Dermis blood vessel endothelial cell (primary cell): ENCODE measurements at places on chromosomes 12 and 14.

- no peak for DNase-seq
Observed at GRCh38 chr12:4230526-4230925, 43.0 kb upstream of the CCND2 start.

DNA sequence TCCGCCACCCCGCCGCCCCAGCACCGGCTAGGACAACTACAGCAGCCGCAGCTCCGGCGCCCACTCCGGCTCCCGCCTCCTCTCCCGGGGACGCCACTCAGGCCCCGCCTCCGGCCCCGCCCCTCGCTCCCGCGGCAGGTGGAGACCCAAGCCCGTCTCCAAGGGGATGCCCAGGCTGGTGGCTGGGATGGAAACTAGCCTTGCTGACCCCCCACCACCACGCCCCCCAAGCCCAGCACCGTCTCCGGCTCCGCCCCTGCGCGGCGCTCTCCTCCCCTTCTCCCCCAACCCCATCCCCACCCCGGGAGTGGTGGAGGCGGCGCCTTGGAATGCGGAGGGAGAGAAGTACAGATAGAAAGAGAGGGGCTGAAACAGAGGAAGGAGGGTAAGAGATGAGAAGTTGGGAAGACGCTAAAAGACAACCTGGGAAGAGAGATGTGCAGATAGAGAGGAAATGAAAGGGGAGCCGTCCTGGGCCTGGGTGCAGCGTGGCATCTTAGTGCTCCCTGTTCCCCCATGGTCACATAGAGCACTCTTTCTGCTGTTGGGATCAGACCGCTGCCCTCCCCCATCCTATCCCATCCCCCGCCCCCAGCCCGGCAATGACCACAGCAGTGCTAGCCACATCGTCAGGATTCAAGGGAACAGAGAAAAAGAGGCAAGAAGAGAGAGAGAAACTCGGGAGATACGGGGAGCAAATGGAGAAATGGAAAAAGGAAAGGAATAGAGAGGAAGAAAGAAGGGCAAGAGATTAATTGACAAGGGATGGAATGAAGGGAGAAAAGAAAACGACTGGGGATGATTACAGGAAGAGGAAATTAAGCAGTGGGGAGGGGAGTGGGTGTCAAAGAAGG lies at the start of gene ITGA7:
ITGA7 (minus strand) TSS at position 64 of the 854 bp plus-strand sequence. CDS start 222 bp downstream, outside the sequence.
- no peak for DNase-seq

DNA sequence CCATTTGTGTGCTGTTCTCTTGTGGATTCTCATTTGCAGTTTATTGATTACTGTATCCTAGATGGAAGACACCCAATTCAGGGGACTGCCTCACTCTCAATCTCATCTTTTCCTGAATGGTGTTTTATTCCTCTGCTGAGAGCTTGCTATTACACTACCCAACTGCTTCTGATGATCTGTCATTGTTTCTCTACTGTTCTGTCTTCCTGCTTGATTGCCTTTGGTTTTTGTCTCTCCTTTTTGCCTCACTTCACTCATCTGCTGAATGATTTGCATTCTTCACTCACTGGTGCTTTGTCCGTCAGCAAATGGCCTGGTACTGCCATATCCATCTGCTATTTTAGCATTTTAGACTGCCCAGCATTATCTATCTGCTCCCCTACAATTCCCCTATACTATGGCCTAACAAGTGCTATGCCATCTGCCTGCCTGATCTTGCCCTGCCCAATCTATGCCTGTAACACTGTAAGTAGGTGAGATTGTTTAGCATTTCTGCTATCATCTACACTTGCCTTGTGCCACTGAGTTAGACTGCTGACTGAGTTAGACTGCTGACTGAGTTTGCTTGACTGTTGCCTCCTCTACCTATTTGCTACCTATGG lies 335.1 kb downstream of the GPHN start:
- DNase-seq, result no peak

DNA sequence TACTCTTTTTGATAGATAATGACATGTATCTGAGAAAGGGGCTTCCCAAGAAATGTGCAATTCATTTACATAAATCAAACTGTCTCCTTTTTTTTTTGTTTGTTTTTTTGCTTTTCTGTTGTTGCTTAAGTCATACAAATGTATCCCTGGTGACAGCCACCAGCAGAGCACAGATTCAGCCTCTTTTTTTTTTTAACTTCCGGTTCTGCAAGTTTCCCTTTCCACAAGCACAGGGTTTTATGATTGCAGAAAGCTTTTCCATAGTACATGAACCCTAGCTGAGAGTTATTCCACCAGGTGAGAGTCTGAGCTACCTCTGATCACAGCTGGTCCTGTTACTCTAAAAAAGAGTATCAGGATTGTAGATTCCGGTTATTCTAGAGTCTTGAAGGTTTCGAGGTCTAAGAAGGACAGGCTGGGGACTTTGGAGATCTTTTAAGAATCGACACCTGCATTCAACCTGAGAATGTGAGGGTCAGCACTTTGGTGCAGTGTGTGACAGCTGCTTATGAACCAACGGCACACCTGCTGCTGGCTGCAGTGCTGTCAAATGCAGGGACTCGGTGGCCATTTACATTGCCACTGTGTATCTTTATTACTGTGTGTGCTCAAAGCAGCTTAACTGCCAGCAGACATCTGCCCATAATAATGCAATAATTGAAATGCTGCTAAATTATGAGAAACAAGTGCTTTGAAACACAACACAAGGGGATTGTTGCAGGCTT lies 551.7 kb downstream of the NRXN3 start:
- no peak for DNase-seq

DNA sequence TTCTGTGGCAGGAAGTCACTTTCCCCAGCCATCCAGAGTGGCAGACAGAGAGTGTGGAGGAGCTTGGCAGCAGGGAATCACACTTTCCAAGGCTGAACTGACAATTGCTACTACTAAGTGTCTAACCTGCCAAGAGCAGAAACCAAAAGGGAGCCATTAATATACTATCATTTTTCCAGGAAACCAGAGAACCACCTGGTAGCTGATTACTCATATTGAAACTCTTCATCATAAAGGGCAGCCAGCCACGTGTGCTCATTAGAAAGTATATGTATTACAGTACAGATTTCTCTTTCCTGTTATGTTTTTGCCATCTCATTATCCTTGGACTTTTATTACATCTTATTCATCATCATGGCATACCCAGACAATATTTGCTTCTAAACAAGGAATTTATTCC lies 374.9 kb downstream of the GXYLT1 start:
- no peak for DNase-seq
